ENCODE measurements at places on chromosomes 13 and 19.

- no peak for DNase-seq
These were observed 1200.6 kb downstream of the UQCRFS1 start for GRCh38 chr19:28012361-28012760.

GRCh38 chr13:77387607-77388200 is 60.8 kb upstream of the MYCBP2 start:
- no peak for DNase-seq

DNA sequence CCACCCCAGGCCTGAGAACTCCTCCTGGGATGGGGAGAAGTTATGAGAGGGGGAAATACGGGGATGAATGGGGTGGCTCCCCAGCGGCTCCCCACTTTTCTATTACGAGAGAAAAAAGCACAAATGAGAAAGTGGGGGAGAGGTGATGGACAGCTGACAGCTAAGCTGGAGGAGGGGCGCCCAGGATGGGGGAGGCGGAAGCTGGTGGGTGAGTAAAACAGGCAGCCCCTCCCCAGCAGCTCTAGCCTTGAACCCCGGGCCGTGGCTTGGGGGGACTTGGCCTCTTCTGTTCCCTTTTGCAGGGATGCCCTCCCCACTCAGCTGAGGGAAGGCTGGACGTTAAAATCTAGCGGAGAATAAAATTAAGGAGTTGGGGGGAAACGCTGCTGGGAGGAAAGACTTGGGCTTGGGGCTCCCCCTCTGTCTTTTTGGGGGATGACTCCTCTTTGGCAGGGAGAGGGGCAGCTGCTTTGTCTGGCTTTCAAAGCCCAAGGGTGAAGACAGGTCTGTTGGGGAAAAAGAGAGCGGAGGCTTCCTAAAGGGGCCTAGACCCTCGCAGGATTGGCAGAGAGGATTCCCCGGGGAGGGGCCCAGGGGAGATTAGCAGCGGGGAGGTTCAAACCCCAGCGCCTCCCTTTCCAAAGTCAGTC is 1.4 kb upstream of the SAMD1 start:
- DNase-seq = no peak

DNA sequence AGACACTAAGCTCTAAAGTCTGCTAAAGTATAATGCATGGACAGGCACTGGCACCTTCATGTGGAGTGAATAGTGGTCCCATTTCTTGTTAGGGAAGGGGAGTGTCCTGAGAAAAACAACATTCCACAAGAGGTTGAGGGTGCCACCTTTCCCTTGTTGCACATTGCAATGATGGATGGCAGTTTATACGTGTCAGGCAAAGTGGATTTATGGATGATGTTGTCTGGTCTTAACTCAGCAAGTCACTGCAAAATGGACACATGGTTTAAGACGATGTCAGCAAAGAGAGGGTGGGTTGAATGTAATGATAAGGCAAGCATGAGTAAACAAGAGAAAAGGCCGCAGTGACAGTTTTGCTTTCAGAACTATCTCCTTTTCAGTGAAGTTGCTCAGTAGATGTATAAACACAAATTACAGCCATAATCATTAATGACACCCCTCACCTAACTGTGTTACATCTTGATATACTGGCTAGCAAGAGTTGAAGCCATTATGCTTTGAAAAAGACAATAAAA is 19.6 kb upstream of the CBY2 start:
- DNase-seq = no peak

DNA sequence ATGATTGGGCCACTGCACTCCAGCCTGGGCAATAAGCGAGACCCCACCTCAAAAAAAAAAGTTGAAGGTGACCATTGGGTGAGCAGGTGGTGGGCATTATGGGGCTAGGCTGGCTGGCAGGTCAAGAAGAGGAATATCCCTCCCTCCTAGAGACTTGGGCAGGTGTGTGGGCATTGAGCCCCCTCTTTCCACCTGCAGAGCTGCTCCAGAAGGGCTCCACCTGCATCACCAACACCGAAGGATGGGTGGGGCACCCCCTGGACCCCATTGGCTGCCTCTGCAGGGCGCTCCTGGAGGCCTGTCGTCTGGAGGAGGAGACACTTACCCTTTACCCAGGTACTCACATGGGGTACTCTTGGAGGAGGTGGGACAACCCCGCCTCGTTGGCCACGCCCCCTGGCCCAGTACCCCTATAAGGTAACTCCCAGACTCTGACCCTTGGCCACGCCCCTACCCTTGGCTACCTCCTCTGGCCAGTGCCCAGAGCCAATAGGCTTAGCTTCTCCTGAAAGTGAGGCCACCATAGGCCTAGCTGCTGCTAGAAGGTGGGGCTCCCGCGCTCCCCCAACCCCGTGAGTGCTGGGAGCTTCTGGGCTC is 21.9 kb downstream of the ZSWIM4 start:
- DNase-seq = no peak

- no peak for DNase-seq
These were observed 186.2 kb downstream of the PCDH9 start for GRCh38 chr13:67043901-67044300.

- DNase-seq = no peak
These were observed 4.1 kb downstream of the NTN5 start for GRCh38 chr19:48668761-48669160.

- no peak for DNase-seq
These were observed 195.5 kb downstream of the RGCC start for GRCh38 chr13:41652735-41653361.

DNA sequence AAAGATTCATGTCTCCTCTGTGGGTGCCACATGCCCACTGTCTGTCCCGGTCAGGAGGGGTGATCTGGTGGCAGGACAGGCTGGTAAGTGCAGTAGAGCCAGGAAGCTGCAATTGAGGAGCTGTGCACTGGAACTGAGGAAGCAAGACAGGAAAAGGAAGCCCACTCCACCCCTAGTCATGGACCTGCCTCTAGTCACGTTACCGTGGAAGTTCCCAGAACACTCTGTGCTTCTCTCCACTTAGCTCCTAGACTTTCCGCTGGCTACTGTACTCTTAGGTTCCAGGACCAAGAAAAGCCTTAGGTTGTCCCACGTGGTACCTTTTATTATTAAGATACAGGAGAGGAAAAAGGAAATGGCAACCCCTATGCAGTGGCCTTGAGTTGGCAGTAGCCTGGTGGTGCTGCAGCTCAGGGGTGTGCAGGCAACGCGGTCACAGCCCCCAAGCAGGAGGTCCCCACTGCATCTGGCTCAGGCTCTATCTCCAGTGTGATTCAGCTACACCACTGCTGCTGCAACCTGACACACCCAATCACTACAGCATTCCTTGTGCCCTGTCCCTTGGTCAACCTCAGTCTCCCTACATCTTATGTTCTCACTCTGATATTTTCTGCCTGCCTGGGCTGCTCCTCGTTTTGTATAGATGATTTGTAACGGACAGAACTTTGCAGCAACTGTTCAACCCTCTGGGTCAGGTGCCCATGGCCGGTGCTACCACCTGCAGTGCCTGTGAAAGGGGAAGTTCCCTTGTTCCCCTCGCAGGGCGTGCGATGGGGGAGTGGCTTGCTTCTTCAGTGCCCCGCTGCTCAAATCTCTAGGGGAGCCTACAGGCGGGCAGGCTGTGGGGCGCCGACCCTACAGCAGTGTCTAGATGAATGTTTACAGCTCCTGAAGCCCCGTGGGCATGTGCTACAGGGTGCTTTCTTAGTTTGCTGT is 24.4 kb upstream of the GPR12 start:
- no peak for DNase-seq

- no peak for DNase-seq
These were observed 285.8 kb downstream of the MYO16 start for GRCh38 chr13:108915095-108915633.

- no peak for DNase-seq
These were observed 108.9 kb downstream of the ZAR1L start for GRCh38 chr13:32206097-32206740.

GRCh38 chr19:53389571-53389970 is 5.4 kb upstream of the ZNF765 start:
- DNase-seq = no peak

GRCh38 chr19:40165362-40165937 is 25.8 kb upstream of the MAP3K10 start:
- DNase-seq = peak; percentile 59

- no peak for DNase-seq
These were observed 13.1 kb upstream of the SLC25A42 start for GRCh38 chr19:19050731-19051130.

DNA sequence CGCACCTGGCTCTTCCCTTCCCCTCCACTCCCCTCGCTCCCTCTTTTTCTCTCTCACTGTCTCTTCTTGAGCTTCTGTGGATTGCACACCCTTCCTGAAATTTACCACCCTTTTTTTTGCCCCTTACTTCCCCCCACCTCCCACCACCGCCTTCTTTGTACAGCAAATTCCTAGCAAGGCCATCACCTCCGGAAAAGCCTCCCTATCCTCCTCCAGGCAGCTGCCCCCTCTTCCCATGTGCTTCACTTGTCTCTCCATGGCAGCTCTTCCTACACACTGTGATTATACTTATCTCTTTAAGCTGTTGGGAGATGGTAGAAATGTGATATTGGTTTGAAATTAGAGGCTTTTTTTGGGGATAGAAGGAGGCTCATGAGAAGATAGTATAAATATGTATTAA is 28.3 kb upstream of the KCTD4 start:
- DNase-seq = no peak

- no peak for DNase-seq
These were observed 11.7 kb downstream of the ELL start for GRCh38 chr19:18510216-18510615.

GRCh38 chr19:19170873-19171672 is 1.0 kb upstream of the MEF2B start:
- no peak for DNase-seq

All from stimulated activated CD4-positive, alpha-beta T cell treated with anti-CD3 and anti-CD28 coated beads, Interleukin-12 subunit alpha, Interleukin-12 subunit beta, amount 100 ng/mL, for 24 hours (primary cell).